ENCODE measurements at places on chromosomes 7 and 10.

- no peak for DNase-seq
Measured at GRCh38 chr7:129435414-129435829, 1.2 kb downstream of the STRIP2 start.

DNA sequence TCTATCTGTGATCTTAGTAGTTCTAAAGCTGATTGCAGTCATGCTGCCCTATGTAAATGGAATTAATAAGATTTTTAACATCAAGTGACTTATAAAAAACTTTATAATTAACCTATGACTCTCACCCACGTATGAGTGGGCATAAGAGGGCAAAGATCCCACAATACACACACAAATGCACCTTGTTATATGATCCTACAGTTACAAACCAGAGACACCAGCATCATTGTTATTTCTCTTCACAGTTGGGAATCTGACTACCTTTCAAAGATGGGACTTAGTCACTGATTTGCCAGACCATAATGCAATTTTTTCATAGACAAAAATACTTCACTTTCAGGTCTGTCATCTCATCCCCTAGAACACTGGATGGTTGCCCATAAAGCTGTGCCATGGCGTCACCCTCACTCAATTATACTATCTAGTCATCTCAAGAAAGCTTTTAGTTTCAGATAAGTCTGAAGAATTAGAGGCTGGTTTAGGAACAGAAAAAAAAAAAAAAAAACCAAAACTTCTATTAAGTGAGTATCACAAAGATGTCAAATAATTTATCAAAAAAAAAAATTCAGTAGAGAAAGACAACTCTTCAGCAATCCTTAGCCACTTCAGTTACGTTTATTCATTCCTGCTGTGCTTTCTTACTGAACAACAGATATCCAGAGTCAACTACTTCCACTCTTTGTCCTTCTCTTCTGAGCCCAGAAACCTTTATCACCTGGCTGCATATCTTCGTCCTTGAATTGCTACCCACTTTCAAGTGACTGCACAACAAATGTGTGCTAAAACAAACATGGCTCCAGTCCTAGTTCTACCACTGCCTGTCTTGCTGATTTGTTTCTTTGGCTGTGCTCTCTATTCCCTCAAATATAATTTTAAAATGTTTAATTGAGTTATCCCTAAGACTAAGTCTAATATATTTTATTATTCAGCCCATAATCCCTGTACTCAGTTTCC, 175.0 kb upstream of the CHRM2 start:
- DNase-seq, result no peak

DNA sequence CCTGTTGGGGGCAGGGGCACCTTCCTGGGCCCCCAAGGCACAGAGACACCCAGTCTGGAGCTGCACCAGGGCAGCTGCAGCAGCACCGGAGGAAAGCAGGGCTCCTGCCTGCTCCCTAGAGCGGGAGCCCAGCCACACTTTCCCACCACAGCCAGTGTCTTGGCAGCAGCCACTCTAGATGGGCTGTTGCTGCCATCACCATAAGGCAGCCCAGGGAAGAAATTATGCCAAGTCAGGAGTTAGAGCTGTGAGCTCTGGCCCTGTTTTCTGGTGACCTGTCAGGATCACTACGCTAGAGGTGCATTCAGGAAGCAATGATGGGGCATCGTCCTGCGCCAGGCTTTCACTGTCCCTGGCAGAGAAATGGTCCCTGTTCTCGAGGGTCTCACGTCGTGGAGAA, 38.0 kb upstream of the ZNRF2 start:
- DNase-seq, result no peak

GRCh38 chr10:99233000-99233688, 2.5 kb downstream of the HPSE2 start:
- DNase-seq, result no peak

DNA sequence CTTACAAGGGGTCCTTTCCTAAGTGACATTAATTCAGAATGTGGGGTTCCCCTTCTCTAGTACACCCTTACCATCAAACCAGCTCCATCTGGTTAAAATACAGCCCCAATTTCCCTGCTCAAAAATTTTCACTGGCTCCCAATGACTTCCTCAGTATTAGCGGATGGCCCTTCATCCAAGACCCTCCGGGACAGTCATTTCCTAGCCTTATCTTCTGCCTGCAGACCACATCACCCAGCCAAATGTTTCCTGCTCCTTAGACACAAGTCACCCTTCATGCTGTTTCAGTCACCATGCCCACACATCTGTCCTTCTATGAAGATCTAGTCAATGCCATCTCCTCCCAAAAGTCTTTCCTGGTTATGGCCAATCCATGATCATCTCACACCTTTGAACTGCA, 45.2 kb downstream of the PARD3 start:
- no peak for DNase-seq

GRCh38 chr10:121337427-121337826, 260.8 kb downstream of the FGFR2 start:
- no peak for DNase-seq

GRCh38 chr10:76902949-76903348, 734.7 kb downstream of the KCNMA1 start:
- DNase-seq, result no peak

- DNase-seq, result peak; percentile 65
Measured at GRCh38 chr7:132738254-132738653, 162.0 kb upstream of the PLXNA4 start.

DNA sequence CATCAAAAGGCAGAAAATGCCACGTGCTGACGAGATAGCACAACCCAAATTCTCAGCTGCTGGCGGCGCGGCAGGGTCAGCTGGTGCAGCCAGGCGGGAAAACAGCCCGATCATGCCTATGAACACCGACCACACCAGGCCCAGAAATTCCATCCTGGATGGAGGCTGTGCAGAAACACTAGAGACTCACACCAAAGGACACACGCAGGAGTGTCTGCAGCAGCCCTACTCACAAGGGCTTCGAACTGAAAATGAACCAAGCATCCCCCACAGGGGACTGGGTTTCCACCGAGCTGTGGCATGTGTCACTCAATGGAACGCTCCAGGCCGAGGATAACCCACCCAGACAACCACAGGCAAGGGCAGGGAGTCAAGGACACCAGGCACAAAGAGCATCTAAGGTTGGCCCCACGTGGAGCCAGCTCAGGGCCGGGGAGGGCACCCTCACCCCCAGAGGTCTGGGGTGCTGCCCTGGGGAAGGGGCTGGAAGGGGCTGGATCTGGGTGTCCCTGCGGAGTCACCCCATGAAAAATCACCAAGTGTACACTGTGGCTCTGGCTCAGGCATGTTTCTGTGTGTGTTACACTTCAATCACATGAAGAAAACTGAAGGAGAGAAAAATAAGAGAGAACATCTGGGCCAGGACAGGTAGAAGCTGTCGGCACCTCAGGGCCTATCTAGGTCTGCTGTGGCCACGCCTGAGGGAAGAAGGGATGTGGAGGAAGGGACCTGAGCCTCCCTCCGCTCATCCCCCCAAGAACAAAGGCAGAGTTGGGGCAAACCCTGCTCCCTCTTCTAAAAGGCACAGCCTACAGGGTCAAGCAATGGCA, 33.0 kb downstream of the RASGEF1A start:
- no peak for DNase-seq

DNA sequence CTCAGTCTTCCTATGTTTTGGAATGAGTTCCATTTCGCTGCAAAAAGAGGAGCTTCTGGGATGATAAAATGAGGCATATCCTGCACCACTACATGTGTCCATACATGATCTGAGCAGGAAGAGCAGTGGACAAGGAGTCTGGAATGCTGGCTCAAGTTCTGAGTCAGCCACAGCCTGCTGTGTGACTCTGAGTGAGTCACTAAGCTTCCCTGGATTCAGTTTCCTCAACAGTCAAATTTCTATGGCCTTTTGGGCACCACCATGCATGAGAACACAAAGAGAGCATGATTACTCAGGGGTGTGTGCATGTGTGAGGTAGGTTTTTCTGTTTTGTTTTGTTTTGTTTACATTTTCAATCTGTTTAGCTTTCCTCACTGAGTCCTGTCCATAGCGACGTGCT, 254.6 kb downstream of the ANKRD30A start:
- peak; percentile 19 for DNase-seq

- no peak for DNase-seq
Measured at GRCh38 chr7:26105931-26106330, 46.1 kb upstream of the NFE2L3 start.

DNA sequence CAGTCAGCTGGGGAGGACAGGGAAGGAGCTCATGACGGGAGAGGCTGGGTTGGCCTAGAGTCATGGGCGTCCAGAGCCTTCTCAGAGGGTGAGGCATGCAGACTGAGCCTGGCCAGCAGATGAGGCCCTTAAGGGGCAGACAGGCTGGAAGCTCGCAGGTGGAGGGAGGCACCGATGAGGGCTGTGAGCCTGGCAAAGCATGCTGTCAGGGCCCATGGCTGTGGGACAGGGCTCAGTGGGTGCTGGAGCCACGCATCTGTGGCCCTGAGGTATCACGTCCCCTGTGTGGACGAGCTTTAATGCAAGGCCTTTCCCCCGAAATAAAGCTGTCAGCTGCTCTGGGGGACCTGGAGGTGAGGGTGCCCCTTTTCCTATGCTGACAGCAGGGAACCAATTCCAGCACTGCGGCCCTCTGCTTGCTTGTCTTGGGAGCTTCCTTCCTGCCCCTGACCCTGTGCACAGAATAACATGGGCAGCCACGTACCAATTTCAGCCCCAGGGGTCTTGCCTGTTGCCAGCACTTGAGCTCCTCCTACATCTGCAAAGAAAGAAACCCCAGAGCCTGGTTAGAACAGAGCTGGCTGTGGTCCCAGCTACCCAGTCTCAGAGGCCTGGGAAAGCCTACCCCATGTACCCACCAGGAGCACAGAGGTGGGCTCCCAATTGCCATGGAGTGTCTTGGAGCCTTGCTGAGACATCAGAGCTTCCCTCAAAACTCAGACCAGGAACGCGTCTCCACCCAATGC, 20.6 kb downstream of the TMEM273 start:
- DNase-seq, result no peak

DNA sequence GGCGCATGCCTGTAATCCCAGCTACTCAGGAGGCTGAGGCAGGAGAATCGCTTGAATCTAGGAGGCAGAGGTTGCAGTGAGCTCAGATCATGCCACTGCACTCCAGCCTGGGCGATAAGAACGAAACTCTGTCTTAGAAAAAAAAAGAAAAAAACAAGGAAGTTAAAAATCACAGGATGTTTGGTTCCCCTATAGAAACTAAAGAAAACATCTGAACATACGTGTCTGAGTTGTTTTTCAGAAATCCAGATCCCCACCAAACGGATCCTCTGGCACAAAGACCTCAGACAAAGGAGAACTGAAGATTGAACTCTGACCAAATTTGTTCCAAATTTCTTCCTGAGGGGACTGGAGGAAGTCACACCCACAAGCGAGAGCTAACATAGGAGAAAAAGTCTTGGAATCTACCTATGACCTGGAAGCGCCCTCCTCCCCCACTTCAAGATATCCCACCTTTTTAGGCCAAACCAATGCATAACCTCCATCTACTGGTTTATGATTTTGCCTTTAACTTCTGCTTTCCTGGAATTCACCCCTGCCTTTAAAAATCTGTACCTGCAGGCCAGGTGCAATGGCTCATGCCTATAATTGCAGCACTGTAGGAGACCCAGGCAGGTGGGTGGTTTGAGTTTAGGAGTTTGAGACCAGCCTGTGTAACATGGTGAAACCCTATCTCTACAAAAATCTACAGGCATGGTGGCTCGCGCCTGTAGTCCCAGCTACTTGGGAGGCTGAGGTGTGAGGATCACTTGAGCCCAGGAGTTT, 19.7 kb upstream of the SIRT1 start:
- no peak for DNase-seq

DNA sequence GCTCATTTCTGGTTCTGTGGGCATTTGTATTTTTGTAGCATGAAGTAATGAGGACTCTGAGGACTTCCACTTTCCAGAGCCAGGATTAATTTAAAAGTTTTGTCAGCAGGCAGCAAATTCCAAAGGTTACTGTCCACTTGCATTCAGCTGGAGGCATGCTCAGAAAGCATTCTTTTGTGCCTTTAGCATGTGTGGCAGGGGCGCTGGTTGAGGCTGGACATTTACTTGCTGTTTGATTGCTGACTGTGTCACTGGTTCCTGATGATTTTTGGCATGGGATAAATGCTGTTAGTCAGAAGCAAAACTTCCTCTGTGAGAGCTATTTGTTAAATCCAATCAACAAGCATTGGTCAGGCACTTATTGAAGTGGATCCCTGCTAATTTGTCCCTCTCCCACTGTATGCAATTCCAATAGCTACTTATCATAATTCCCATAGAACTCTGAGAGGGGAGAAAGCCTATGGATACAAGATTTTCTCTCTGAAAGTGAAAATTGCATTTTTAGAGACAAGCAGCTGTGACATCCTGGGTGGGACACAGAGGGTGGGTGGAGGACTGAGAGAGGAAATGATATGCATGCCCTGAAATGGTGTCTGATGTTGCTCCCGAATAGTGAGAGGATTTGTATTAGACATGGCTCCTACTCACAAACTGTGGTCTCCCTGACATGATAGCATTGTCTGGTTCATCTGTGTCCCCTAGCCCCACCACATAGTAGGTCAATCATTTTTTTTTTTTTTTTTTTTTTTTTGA, 161.2 kb upstream of the WDR11 start:
- no peak for DNase-seq

DNA sequence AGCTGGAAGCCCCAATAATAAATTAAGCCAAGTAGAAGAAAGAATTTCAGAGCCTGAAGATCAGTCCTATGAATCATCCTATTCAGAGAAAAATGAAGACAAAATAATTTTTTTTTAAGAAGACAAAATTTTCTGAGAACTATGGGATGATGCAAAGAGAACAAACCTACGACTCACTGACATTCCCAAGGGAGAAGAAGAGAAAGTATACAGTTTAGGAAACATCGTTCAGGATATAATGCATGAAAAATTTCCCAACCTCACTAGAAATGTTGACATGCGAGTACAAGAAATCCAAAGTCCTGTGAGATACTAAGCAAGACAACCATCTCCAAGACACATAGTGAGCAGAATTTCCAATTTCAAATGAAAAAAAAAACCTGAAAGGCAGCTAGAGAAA, 150.5 kb downstream of the THSD7A start:
- no peak for DNase-seq

DNA sequence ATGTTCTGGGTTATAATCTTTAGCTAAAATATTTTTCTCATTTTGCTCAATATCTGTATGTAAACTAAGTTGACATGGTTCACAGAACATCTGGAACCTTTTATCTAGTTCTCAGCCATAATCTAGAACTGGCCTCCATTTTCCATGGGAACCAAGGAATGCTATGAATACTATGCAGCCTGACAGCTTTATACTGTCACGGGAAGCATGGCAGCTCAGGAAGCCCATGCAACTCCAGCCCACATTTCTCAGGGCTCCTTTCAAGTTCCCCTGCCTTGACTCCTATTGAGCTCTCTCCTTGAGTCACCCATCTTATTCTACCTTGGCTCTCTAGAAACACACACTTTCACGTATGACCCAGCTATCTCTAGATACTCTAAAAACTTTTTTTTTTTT, 36.6 kb upstream of the PRKAR2B start:
- DNase-seq, result no peak

DNA sequence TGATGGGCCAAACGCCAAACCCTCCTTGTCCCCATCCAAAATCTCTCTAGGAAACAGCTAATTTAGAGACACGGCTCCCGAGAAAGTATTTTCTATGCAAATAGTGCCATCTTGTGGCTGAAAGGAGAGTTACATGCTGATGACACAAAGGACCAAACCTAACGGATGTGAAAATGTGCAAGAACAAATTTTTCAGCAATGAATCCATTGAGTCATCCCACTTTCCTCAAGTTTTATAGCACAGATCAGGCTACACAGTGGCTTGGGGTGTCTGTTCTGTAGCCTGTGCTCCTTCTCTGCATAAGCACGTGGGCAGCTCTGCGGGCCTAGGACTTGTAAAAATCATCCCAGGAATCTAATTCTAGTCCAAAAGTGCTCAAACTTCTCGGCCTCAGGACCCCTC, 154.8 kb upstream of the PRR15 start:
- peak; percentile 71 for DNase-seq

- DNase-seq, result no peak
Measured at GRCh38 chr10:104731192-104731591, 90.1 kb downstream of the SORCS3 start.
